ENCODE measurements at places on chromosomes 4 and X.
A peak's percentile ranks its signal among the peaks of the same experiment; 100 is the strongest.

GRCh38 chr4:69896530-69897116 lies 34.2 kb upstream of the CSN1S1 start:
- no peak for DNase-seq

GRCh38 chr4:141789716-141790115 lies 153.3 kb downstream of the IL15 start:
- no peak for DNase-seq

- no peak for DNase-seq
Observed at GRCh38 chr4:6199422-6199921, 877 bp downstream of the JAKMIP1 start.

DNA sequence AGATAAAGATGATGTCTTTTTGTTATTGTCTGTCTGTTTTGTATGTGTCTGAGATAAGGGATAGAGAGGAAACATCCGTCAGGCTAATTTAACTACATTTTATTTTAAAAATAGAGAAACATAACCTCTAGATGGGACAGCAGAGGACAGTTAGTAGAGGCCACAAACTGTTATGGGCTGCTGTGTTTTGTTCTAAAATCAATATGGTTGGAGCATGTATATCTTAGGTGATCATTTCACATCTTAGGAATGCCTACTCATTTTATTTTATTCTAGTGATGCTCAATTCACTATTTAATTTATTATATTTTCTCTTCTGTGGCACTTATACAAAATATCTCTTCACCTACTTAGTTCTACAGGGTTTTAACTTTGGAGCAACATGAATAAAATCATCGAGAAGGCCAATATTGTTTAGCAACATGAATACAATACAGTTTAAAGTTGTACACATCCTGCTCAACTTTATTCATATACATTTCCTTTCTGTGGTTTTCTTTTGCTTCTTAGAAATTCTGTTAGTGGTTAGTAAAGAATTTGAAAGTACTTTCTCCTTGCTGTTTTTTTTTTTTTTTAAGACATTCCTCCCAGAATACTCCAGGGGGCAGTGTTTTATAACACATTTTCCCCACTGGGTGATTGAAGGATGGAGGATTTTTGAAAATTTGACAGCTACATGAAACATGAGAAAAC lies 392.9 kb downstream of the UNC5C start:
- DNase-seq = no peak

GRCh38 chr4:21952549-21952948 lies 4.0 kb upstream of the KCNIP4 start:
- DNase-seq = no peak

DNA sequence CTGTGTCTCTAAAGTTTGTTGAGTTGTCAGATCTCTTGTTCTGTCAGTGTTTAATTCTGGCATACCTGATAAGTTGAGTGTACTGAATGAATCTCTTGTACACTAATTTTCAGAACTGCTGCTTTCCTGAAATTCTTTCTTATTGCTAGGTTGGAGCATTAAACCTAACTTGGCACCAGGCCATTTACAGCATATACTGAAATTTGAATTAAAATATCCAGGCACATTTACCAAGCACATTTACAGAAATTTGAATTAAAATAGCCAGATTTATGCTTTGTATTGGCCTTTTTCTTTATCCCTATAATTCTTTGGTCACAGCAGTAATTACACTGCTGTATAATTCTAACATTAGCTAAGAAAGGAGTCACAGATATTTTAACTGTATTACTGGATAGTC lies 8.9 kb downstream of the TMEM33 start:
- no peak for DNase-seq

DNA sequence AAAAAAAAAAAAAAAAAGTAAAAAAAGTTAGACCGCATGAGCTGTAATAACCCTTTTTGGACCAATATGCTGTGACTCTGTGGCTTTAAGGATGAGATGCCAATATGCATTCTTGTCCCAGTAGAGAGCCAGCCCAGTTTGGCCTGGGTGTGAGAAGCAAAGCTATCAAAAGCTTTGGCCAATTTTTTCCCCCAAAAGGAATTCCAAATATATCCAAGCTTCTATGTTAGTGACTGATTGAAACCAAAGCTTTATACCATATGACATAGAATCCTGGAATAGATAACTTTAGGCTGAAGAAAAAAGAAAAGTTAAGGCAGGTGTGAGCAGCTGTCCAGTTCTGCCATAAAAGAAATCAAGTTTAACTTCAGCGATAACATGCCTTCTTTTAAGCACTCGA lies 30.5 kb upstream of the RBPJ start:
- peak; percentile 35 for DNase-seq

DNA sequence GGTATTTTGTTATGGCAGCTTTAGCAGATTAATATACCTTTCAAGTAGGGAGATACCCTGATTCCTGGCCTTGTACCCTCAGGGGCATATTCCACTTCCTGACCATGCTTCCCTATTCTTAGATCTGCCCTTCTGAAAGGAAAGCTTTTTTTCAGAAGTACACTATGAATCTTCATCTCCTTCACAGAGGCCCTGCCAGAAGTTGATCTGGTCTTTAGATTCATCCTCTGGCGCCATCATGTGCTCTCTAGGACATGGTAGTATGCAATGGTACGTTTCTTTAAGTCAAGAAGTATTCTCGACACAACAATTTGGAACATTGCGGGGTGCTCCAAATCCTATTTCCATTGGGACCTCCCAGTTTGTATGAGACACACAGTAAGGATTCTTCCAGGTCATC lies 39.6 kb upstream of the DIPK2B start:
- DNase-seq = no peak

DNA sequence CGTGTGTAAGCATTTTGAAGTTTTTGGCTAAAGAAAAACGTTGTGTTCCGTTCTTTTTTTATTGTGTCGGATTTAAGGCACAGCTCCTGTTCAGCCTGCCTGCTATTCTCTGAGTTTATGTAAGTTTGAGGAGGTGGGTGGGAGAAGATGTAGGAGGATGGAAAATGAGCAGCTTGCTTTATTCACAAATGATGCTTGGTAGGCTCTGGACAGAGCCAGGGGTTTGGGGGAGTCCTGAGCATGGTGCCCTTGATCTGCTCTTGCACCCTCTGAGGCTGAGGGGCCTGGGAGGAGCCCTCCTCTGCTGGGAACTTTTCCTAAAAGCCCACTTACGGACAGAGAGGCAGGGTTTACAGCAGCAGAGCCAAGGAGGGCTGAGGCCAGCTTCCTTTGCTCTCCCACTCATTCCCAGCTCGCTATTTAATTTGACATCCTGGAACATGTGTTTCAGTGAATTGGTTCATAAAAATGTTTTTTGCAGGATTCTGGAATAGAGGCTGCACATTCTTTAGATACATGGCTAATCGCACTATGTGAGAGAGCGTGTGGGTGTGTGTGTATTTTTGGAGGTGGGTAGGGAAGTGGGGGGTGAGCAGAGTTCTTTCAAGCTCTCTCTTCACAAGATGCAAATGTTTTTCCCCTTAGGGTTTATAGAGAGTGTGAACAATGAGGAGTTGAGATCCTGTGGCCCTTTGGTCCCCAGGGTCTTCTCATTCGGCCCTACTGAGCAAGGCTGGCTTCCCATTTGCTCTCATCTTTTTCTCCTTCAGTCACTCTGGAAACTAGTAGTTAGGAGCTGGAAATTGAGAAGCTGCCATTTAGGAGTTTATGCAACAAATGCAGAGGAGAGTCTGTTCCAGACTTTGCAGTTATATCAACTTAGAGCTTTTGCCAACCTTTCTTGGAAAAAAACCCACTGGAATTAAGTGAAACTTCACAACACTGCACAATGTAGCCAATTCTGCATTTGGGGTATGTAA lies 32.1 kb downstream of the TMEM131L start:
- peak; percentile 56 for DNase-seq

DNA sequence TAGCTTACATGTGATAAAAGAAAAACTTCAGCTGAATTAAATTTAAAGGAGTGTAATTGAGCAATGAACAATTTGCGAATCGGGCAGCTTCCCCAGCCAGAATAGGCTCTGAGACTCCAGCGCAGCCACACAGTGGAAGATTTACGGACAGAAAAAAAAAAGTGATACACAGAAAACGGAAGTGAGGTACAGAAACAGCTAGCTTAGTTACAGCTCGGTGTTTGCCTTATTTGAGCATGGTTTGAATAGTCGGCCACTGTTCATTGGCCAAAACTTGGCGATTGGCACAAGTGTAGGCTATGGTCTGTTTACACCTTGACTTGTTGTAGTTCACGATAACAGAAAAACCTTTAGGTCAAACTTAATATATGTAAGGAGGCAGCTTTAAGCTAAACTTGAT lies 16.7 kb upstream of the SUPT20HL1 start:
- no peak for DNase-seq

GRCh38 chrX:100090931-100091330 lies 319.1 kb downstream of the PCDH19 start:
- DNase-seq = no peak

- no peak for DNase-seq
Observed at GRCh38 chrX:76183289-76184049, 10.6 kb downstream of the PBDC1 start.

GRCh38 chrX:133529578-133529977 lies 114.3 kb upstream of the GPC4 start:
- no peak for DNase-seq

GRCh38 chrX:132395026-132395425 lies 93.8 kb downstream of the MBNL3 start:
- DNase-seq = no peak

DNA sequence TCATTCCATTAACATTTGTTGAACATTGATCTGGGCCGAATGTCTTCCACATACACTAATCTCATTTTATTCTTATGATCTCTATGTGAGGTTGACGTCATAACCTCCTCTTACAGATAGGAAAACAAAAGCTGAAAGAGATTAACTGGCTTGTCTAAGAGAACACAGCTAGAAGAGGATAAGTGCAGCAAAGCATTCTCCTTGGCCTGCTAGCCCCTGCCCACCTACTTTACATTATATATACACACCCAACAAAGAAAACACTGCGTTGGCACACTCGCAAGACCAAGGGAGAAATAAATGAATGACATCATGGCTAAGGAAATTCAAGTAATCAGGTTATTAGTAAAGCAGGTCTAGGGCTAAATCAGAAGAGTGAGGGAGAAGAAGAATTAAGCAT lies 138.4 kb downstream of the PARM1 start:
- DNase-seq = no peak

DNA sequence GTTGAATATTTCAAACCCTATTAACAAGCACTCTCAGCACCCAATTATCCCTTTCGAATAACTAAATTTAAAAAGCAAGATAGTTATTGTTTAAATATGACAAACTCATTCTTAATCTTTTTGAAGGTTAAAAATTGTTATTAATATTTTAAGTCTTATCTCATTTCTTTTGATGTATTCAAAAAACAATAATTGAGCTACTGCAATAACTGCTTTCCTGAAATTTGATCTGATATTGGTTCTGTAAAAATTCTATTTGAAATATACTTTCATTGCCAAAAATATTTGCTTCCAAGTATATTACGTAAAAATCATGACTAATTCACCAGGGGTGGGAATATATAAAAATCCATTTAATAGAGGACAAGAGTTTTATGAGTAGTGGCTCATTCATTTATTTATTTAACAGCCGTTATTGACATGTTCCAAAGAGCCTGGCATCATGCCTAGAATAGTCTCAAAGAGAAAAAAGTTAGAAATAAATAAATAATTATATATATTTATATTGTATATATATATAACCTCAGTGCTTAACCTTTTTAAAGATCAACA lies 34.4 kb downstream of the GLRA3 start:
- no peak for DNase-seq

- DNase-seq = no peak
Observed at GRCh38 chr4:7150036-7150635, 42.2 kb upstream of the SORCS2 start.

DNA sequence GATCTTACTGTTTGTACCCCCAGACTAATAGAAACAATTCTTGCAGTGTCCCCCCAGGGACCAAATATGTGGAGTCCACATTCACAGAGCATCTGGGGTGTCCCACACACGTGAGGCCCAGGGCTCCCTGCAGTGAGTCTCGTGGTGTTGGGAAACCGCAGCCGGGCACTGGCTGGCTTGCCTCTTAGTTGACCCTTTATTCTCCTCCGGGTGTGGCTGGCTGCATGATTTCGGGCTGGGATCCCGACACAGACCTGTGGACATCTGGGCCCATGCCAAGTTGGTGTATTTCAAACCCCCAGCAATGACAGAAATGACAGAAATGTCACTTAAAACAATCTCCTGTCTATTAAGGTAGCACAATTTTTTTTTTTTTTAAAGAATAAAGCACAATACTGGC lies 15.6 kb upstream of the CLDN24 start:
- DNase-seq = no peak

DNA sequence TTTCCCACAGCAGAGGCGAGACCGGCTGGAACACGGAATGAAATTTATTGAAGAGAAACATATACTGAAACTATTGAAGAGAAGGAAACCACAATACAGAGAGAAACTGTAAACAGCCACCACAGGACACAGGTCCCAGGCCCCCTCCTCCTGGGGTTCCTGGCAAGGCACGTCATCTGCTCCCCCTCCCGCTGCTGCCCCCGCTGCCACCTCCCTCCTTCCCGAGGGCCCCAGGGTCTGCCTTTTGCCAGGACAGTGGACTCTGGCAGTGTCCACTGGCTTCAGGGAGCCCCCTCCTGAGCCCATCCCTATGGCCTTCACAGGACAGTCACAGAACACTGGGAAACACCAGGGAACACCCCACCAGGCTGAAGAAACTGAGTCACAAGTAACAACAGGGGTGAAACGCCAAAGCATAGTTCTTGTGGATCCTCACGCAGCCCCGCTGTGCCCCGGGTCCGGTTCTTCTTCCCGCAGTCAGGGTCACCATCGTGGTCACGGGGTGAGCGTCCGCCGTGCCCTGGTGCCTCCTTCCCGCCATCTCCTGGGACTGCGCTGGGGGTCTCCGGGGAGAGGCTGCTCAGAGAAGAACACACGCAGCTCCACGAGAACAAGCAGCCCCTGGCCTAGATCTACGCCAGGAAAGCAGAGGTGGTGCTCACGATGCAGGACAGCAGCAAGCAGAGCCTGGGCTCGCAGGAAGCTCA lies 5.4 kb downstream of the PNMA6E start:
- DNase-seq = no peak

- DNase-seq = no peak
Observed at GRCh38 chr4:189826657-189827056, 114.0 kb upstream of the FRG1 start.

- no peak for DNase-seq
Observed at GRCh38 chr4:84750260-84750959, 167.5 kb downstream of the CDS1 start.

DNA sequence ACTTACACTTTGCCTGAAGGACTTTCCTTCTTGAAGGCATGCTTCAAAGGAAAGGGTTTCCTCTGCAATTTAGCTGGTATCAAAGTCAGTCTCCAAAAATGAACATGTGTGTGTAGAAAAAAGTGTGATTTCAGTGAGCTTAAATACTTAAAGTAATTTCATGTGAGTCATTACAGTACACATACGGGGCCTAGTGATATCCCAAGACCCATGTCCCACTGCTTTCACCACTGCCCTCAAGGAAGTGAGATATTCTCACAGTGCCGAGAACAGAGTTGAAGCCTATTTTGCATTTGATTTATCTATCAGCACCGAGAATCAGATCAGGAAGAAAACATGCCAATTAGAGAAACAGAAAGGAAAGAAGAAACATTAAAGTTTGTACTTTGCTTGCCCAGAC lies 61.0 kb downstream of the CHST7 start:
- DNase-seq = no peak

- DNase-seq = no peak
Observed at GRCh38 chrX:45068569-45068968, 132.1 kb downstream of the DIPK2B start.

All from femur (tissue), 1 donor.